ENCODE measurements at places on chromosomes 6 and 20.

DNA sequence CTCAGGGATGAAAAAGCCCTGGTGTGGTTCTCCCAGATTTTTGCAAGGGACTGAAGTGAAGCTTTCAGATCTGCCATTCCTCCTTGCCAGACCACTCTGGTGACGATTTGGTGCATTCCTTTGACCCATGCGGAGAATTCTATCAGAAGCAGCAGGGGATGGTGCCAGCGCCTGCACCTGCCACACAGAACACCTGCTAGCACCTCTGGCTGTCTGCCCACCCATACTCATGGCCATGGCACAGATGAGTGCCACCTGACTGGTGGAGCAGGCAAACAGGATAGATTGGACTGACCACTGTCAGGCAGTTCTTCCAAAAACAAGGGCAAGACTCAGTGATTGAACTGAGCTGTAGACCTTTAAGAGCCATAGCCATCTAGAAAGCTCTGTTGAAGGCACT lies 107.1 kb downstream of the CDYL start:
- no peak for DNase-seq

- DNase-seq = no peak
Observed at GRCh38 chr6:491233-491632, 99.7 kb downstream of the IRF4 start.

GRCh38 chr6:127266178-127266891 lies at the start of gene RNF146:
RNF146 (plus strand) TSS chr6:127266864; CDS start chr6:127280339, 13,475 bp downstream.
- peak; percentile 82 for DNase-seq

- DNase-seq = no peak
Observed at GRCh38 chr6:110784610-110784979, 30.7 kb downstream of the CDK19 start.

GRCh38 chr6:159892053-159892452 lies 1.3 kb downstream of the MAS1 start:
- no peak for DNase-seq

GRCh38 chr6:64250126-64250525 lies 614.5 kb downstream of the PHF3 start:
- DNase-seq = peak; percentile 33

GRCh38 chr6:40674170-40674569 lies 87.0 kb upstream of the LRFN2 start:
- no peak for DNase-seq
